ENCODE measurements at places on chromosomes 16 and 17.
A peak's percentile ranks its signal among the peaks of the same experiment; 100 is the strongest.

- no peak for DNase-seq
These were observed 8.1 kb upstream of the CXCL16 start for GRCh38 chr17:4747847-4748246.

GRCh38 chr17:38892083-38892482 lies 22.2 kb downstream of the LASP1 start:
- no peak for DNase-seq

DNA sequence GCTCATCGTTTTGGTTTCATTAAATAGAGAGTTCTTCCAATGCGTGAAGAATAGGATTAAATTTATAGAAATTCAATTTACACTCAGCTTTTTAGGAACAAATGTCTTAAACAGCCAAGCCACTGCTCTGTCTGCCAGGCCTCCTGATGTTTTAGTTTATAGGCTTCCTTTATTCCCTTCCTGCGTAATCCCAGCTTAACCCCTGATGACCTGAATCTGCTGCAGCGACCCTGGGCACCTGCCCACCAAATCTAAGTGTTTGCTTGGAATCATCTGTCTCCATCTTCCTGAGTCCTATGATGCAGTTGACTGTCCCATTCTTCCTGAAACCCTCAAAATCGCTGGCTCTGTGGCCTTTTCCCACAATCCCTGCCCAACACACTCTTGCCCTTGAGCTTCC lies 179.9 kb downstream of the GSG1L start:
- no peak for DNase-seq

DNA sequence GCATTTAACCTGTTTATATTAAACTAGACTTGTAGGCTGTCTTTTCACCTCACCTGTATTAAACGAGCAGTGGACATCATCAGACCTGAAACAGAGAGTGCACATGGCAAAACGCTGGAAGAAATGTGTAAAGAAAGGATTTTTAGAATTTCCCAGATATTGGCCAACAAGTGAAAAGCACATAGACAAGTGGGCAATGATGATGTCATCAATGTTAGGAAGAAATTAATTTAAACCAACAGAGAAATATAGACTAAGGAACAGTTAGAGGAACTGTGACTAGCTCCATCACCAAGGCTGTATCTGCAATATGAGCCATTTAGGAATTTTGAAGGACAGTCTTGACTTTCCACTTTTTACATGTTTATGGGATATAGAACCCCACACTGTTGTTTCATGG lies 67.1 kb upstream of the SLC12A3 start:
- no peak for DNase-seq

DNA sequence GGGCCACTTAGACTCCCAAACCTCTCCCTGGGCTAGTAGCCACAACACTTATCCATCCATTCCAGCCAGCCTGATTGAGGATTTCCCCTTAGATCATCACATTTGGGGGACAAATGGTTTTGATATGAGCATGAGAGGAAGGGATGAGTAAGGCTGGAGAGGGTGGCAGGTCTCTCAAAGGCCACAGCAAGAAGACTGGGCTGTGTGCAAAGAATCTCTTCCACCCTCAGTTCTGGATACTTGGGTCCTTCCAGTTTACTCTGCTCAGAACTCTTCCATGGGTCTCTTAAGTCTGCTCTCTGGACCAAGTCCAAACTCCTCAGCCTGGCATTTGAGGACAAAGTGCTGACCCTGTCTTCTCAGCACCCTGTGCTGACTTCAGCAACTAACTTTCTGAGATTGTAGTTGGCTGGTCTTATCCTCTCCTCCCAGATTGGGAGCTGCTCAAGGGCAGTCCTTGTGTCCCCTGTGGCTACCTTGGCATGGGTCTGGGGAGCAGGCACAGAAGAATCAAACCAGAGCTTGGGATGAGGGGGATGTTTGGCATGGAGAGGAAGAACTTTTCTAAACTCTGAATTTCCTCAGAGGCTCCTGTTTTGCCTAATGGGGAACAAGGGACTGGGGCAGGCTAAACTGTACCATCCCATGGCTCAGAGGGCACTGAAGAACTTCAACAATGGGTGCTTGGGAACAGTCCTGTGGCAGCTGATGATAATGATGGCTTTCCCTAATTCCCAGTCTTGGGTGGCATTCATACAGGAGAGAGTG lies 3.1 kb upstream of the NFATC3 start:
- no peak for DNase-seq

- DNase-seq: no peak
These were observed 7.6 kb upstream of the PHKG2 start for GRCh38 chr16:30740364-30741251.

- no peak for DNase-seq
These were observed 3.1 kb upstream of the CDRT4 start for GRCh38 chr17:15470536-15470935.

DNA sequence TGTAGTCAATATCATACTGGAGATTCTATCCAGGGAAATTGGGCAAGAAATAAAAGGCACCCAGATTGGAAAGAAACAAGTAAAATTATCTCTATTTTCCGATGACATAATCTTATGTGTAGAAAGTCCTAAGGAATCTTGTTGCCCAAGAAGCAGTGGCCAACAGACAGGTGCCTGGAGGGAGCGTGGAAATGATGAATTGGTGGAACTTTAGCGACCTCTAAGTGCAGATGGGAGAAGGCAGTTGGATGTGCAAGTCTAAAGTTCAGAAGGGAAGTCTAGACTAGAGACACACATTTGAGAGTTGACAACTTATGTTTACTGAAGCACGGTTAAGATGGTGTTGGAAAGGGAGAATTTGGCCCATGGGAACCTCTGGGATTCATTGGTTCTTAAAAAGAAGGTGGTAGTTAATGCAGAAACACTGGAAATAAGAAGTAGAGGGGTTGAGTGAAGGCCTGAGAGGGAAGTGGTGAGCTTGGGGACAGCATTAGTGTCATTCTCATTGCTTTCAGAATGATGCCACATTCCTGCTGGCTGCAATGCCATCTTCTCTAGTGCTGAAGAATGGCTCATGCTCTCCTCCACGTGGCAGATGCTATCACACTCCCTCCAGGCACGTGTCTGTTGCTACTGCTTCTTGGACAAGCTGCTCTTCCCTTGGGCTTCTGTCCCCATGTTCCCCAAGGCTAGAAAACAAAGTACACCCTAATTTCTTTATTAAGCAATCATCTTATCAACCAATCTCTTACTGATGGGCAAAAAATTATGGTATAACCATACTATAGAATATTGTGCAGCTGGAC lies 24.0 kb downstream of the TAT start:
- DNase-seq: no peak

DNA sequence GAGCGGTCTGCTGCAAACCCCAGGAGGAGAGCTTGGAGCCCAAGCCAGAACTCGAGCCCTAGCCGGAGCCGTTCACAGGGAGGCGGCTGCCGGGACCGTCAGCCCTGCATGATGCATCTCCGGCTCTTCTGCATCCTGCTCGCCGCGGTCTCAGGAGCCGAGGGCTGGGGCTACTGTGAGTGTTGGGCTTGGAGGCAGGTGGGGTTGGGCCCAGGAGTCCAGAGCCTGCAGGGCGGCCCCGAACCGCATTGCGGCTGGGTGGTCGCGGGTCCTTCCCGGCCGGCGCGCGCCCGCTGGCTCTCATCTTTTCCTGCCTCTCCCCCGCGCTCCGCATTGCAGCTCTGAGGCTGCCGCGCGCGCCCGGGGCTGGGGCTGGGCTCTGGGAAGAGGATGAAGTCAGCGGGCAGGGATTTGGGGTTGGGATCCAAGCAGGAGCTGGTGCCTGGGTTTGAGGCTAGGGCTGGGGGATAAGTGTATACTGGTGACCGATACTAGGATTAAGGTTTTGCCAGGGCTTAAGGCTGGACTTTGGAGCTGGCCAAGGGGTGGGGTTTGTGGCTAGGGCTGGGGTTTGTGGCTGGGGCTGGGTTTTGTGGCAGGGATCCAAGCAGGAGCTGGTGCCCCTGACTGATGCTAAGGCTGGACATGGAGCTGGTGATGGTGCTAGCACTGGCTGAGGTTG lies 532 bp downstream of the CNTNAP1 start:
- no peak for DNase-seq

GRCh38 chr16:17803625-17804410 lies 333.1 kb upstream of the XYLT1 start:
- no peak for DNase-seq

- no peak for DNase-seq
These were observed 30.1 kb upstream of the BAHCC1 start for GRCh38 chr17:81365148-81365600.

DNA sequence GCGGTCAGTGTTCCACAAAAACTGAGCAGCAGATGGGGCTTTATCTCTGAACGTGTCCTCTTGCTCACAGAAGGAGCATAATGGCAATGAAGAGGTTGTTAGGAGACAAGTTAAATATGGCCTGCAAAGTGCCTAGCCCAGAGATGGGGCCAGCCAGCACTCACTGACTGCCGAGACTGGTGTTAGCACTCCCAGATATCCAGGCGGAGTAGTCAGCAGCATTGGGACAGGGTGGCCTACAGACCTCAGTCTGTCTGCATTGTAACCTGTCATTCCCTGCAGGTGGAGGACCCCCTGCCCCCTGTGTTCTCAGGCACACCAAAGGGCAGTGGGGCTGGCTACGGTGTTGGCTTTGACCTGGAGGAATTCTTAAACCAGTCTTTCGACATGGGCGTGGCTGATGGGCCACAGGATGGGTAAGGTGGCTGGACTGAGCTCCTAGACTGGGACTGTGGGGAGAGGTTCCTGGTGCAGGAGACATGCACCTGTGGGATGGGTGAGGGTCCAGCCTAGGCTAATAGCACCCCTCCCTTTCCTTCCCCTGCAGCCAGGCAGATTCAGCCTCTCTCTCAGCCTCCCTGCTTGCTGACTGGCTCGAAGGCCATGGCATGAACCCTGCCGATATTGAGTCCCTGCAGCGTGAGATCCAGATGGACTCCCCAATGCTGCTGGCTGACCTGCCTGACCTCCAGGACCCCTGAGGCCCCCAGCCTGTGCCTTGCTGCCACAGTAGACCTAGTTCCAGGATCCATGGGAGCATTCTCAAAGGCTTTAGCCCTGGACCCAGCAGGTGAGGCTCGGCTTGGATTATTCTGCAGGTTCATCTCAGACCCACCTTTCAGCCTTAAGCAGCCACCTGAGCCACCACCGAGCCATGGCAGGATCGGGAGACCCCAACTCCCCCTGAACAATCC lies 4.2 kb downstream of the MFAP4 start:
- no peak for DNase-seq

- no peak for DNase-seq
These were observed 8.1 kb downstream of the PNMT start for GRCh38 chr17:39676198-39676819.

GRCh38 chr17:69230939-69231338 lies 2.3 kb upstream of the ABCA10 start:
- no peak for DNase-seq

DNA sequence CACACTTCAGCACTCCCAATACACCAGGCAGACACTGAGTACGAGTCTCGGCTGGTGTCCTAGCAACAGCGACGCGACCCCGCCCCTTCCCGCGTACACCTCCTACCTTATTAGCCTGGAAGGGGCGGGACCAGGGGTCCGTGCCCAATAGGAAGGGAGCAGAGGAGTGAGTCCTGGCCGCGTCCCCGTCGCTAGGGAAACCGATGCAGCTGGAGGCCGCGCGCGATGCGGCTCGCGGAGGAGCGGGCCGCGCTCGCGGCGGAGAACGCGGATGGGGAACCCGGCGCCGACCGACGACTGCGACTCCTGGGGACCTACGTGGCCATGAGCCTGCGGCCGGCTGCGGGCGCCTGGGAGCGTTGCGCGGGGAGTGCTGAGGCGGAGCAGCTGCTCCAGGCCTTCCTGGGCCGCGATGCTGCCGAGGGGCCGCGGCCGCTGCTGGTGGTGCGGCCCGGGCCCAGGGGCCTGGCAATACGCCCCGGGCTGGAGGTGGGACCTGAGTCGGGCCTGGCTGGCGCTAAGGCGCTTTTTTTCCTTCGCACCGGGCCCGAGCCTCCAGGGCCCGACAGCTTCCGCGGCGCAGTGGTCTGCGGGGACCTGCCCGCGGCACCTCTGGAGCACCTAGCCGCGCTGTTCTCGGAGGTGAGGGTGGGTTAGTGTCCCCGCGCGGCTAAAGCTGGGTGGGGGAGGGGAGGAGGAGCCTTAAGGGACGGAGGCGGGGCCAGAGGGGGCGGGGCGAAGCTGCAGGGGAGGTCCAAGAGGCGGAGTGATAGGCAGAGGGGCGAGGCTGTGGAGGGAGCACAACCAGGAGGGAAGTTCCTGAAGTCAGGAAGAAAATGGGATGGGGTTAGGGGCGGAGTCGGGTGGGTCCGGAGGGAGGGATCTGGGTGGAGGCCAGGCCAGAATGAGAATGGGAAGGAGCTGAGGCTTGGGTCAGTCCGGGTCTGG lies at the start of gene DNAH9:
Gene DNAH9 (plus strand): TSS at position 197 of the 948 bp plus-strand sequence. CDS start 29 bp downstream, at position 226.
- no peak for DNase-seq

- no peak for DNase-seq
These were observed 5.2 kb downstream of the RND2 start for GRCh38 chr17:43030137-43030767.

GRCh38 chr17:42908872-42909700 lies 8.5 kb downstream of the G6PC1 start:
- DNase-seq: no peak

- DNase-seq: peak; percentile 22
These were observed 680 bp downstream of the SKA2 start for GRCh38 chr17:59154292-59154720.

- DNase-seq: no peak
These were observed 36.2 kb upstream of the MAP3K14 start for GRCh38 chr17:45353043-45353442.

DNA sequence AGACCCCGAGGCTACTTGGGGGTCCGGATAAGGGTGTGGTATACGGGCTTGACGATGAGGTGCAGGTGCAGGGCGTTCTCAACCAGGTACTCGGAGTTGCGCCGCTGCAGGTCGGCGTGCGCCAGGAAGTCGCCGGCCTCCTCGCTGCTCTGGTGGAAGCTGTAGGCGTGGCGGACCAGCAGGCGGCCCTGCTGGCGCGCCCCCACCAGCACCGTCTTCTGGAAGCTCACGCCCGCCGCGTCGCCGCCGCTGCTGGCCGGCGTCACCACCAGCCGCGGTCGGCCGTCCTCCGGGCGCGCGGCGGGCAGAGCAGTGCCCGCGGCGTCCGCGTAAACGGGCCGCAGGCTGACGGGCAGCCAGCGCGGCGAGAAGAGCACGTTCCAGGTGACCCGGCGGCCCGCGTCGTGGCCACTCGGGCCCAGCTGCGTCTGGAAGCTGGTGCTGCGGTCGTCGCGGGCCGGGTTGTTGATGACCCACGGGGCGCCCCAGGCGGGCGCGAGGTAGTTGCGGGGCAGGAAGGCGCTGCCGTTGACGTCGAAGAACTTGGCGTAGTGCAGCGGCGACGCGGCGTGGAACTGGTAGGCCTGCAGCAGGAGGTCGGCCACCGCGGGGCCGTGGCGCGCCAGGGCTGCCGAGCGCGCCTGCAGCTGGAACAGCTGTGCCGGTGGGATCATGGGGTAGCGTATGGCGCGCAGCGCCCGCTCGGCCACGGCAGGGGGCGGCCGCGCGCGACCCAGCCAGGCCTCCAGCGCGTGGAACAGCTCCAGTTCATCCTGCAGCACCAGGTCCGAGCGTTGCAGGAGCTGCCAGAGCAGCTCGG lies 4.8 kb downstream of the BTBD17 start:
- DNase-seq: no peak

All from activated B cell treated with CpG ODN at 0.5 μM for 24 hours (primary cell).